ENCODE measurements at places on chromosomes 5 and 9.
A peak's percentile ranks its signal among the peaks of the same experiment; 100 is the strongest.

- no peak for DNase-seq
Measured at GRCh38 chr5:96775050-96775449, 32.7 kb downstream of the ERAP1 start.

DNA sequence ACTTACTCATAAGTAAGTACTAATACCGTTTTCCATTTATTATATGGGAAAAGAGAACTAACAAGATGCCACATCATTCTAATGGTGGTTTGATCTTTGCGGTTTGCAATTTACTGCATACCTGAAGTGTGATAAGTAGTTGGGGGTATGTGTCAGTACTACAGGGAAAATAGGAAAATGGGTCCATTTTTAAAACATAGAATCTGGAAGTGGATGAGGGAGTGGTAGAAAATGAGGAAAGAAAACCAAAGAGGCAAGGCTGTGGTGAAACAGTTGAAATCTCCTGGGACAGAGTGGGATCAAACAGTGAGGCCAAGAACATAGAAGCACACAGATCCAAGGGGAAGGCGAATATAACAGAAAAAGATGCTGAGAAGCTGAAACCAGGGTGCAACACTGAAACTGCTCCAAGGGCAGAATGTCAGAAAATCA lies 6.7 kb downstream of the ADAMTSL1 start:
- DNase-seq, result no peak

DNA sequence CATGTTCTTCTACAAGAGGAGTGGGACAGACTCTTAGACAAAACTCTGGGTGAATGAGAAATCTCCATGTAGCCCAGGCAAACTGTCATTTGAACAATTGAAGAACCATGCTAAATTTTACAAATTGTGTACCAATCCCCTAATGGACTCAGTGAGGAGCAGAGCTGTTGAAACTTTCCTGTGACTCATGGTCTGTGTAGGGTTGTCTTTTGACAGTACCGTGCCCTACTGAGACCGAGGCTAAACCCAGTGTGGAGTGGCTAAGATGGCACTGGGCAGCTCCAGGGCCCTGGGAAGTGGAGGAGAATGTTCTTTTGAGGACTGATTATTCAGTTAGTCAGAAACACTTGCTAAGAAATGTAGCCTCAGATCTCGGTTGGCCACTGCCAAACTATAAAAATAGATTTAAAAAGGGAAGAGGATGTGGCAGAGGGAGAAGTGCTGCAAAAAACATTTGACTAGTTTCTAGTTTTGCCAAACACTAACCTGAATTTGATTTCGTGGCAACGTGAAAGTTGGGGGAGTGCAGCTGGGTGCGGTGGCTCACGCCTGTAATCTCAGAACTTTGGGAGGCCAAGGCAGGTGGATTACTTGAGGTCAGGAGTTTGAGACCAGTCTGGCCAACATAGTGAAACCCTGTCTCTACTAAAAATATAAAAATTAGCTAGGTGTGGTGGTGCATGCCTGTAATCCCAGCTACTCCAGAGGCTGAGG lies 24.7 kb downstream of the POU4F3 start:
- no peak for DNase-seq

DNA sequence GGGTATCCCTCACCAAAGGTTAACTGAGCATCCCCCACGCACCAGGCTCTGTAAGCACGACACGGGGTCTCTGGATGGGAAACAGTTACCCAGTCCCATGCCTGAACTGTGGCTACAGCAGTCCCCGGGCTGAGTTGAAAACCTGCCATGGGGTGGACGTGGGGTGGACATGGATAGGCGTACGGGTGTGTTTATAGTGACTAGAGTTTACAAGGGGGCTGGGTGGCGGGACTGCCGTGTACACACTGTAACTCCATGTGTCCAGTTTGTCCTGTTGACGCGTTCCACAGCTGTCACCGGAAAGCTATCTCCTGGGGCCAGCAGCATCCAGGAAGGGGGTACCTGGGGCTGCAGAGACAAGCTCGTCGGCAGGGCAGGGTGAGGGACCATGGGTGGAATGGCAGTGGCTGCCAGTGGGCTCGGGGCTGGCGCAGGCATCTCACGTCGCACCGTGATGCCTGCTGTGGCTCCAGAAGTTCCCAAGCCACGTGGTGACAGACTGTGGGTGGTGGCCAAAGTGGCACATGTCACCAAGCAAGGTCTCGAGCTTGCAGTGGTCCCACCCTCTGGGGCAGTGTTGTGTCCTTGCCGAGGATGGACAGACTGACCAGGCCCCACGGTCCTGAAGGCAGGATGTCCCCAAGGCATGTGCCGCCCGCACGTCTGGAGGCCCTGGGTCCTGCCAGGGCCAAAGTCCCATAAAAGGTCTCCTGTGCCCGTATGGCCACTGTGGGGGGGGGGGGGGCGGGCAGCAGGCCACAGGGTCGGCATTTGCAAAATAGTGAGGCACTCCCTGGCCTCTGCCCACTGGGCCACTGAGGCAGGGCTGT lies 29.3 kb upstream of the RNF130 start:
- no peak for DNase-seq

GRCh38 chr5:136308212-136308795 lies 57.0 kb downstream of the TRPC7 start:
- DNase-seq, result peak; percentile 68

DNA sequence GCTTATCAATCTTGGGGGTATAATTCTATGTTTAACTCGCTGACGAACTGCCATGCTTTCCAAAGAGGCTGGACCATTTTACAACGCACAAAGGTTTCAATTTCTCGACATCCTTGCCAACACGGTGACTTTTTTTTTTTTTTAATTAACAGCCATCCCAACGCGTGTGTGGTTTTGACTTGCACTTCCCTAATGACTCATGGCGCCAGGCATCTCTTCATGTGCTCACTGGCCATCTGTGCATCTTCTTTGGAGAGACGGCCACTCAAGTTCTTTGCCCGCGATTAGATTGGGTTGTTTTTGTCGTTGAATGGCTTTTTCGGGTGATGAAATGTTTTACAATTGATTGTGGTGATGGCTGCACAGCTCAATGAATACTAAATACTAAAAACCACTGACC lies 12.5 kb upstream of the CARD9 start:
- DNase-seq, result no peak

GRCh38 chr5:114152656-114153360 lies 209.1 kb upstream of the KCNN2 start:
- DNase-seq, result no peak

DNA sequence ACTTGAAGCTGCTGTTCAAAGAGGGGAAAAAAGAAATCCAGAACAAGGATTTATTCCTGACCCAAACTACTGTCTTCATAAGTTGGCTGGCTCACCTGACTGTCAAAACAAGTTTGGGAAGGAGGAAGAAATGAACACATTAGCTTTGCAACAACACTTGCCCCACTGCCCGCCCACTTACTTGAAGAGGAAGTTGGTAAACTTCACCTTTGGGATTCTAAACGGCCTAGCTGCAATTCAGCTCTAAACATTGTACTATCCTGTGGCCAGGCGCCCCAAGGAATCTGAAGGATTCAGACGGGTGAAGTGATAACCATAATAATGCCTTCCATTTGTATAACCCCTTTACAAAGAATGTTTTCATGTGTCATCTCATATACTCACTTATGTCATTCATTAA lies 199.4 kb downstream of the ARRDC3 start:
- DNase-seq, result no peak

- DNase-seq, result no peak
Measured at GRCh38 chr5:56686337-56687195, 128.8 kb upstream of the MAP3K1 start.

GRCh38 chr9:1913631-1914330 lies 101.4 kb upstream of the SMARCA2 start:
- DNase-seq, result no peak

All from mucosa of gallbladder (tissue), 1 donor.